HepG2 (cell line): ENCODE measurements at places on chromosomes 5 and 9.

DNA sequence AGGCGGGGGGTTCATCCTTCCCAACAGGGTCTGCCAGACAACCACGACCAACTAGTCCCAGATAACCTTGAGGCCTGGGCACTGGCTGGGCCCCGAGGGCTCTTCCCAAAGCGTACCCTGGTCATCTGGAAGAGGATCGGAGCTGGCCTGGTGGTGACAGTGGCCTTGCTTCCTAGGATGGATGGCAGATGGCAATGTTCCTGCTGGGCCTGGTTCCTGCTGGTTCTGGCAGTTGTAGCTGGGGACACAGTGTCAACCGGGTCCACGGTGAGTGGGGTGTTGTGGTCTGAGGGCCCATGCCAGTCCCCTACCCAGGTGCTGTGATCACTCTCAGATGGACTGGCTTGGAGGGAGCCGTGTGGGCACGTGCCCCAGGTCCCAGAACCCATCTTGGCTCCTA is 2.0 kb downstream of the ADAMTSL2 start:
- DNase-seq: no peak

DNA sequence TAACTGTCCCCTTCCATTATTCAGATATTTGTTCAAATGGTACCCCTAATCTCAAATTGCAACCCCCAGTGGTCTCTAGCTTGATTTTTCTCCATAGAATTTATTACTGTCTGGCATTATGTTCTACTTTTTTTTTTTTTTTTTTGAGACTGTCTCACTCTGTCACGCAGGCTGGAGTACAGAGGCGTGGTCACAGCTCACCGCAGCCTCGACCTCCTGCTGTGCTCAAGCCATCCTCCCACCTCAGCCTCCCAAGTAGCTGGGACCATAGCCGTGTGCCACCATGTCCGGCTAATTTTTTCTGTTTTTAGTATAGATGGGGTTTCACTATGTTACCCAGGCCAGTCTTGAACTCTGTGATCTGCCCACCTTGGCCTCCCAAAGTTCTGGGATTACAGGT is 2.0 kb upstream of the REEP5 start:
- DNase-seq: no peak

GRCh38 chr5:33631139-33631538 is 190.4 kb downstream of the TARS1 start:
- no peak for DNase-seq

DNA sequence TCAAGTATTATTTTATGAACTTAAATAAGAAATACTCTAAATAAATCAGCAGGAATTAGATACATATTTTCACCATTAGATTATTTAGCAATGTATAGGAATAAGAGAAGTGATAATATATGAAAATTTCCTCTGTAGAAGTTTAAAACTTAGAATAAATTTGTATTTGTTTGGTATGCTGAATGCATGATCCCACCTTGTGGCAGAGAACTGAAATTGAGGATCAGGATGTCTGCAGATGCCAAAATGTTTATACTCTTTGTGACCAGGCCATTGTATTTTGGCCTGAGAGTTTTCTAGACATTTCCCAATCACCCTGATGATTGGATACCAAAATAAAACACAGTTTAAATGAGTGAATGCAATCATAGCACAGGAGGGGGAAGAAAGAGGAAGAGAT is 6.3 kb downstream of the TYRP1 start:
- DNase-seq: no peak

DNA sequence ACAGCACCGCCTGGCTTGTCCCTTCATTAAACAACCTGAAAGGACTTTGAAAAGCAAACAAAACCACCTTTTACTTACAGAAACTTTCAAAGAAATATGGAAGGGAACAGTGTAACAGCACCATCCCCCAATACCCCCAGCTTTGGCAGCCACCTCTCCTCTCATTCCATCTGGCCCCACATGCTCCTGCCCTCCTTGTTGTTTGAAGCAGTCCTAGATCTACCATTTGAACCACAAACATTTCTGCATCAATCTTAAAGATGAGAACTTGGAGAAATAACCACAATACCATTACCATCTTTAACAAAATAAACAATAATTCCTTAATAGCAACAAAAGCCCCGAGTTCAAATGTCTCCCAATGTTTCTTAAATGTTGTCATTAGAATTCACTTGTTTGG is 17.8 kb upstream of the COL15A1 start:
- no peak for DNase-seq

- DNase-seq: no peak
Observed at GRCh38 chr9:129163753-129164152, 14.3 kb downstream of the IER5L start.

DNA sequence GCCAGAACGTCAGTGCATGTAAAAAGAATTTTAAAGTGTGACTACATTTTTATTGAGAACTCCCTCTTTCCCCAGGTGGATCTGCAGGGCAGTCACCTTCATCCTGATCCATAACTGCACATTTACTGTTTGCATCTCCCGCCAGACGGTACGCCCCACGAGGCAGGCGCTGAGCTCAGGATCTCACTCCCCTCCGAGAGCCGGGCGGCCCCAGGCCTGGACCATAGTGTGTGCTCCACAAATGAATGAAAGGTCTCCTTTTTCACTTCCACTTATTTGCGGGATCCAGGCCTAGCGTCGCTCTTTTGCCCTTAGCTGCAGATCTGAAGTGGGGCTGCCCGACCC is 378 bp downstream of the DROSHA start:
- peak; percentile 15 for DNase-seq

- no peak for DNase-seq
Observed at GRCh38 chr5:134328619-134329018, 38.4 kb downstream of the CDKL3 start.

- no peak for DNase-seq
Observed at GRCh38 chr9:135522931-135523330, 1.7 kb downstream of the LCN1 start.

GRCh38 chr5:9440517-9440916 is 105.4 kb downstream of the SEMA5A start:
- no peak for DNase-seq

DNA sequence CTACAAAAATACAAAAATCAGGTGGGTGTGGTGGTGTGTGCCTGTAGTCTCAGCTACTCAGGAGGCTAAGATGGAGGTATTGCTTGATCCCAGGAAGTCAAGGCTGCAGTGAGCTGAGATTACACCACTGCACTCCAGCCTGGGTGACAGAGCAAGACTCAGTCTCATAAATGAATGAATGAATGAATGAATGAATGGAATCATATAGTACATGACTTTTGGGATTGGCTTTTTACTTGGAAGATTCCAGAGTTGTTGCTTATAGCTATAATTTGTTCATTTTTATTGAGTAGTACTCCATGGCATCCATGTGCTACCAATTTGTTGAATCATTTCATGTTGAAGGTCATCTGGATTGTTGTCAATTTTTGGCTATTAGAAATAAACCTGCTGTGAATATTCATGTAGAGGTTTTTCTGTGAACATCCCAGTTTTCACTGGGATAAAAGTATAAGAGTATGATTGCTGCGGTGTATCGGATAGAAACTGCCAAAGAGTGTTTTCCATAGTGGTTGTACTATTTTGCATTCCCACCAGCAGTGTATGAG is 19.9 kb downstream of the ERBIN start:
- DNase-seq: no peak

DNA sequence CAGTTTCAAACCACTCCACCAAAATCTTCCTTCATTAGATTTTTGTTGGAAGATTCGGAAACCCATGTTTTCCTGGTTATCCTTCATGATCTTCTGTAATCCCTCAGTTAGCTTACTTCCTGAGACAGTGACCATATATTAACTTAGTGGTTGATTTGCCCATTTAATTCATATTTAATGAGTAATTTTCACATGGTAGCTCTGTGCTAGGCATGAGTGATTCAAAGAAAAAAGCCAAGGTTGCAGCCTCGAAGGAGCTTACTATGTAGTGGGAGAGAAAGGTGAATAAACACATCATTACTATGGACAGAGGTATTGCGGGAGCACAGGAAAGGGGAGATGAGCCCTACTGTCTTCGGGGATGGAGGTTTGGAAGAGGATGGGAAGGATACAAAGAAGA is 158.5 kb downstream of the TLE1 start:
- DNase-seq: no peak

- no peak for DNase-seq
Observed at GRCh38 chr5:151947931-151948608, 23.4 kb upstream of the GLRA1 start.
